A549 treated with GW870086 at 1 μM for 4 hours (cell line): ENCODE measurements at places on chromosomes 5 and 9. TPM values are rescaled to one million over a fixed set of nuclear protein-coding genes. Genes with fewer than 3 reads are reported as not detected.

Gene PCDHGA3
- total RNA-seq: not detected in 5 replicates

Gene KIF27
- 1.00 to 1.1 TPM (median 1.0 TPM) in 5 replicates for total RNA-seq

Gene ANGPTL2
- not detected in 5 replicates for total RNA-seq

Gene SYNPO
- 23.1 to 29.9 TPM (median 28.6 TPM) in 5 replicates for total RNA-seq
